ENCODE measurements at places on chromosomes 1 and 21.

DNA sequence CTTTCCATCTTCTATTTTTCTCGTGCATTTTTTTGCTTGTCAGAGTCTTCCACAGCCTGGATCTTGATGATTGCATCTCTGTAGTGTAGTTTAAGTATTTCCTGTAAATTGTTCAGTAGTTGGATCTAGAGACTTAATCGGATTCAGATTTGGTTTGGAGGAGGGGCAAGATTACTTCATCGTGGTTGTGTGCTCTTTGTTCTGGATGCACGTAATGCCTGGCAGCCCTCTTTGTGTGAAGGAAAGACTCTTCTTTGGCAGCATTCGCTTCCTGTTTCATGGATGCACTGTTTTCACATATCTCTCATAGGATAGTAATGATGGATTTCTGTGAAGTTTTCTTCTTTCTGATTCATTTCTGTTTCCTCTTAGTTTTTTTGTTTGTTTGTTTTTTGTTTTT lies 14.2 kb downstream of the SEMA4A start:
- H3K4me1 ChIP-seq = peaks cover 4% of the 10 kb centered on the region
- H3K4me3 ChIP-seq = no peak overlapping the region
- no peaks in the 10 kb centered on the region for H3K27me3 ChIP-seq
- H3K27ac ChIP-seq = no peak overlapping the region
- DNase-seq = no peak

DNA sequence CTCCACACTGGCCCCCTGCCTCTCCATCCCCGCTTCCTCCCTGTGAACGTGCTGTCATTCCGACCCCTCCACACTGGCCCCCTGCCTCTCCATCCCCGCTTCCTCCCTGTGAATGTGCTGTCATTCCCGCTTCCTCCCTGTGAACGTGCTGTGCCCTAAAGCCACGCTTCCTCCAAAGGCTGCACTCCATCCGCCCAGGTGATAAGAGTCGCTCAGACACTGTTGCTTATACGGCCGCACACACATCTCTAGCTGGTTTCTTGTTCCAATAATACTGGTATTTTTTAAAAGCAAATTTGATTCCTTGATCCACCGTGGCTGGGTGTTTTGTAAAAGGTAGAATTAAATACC lies 39.3 kb upstream of the TSPEAR start:
- 0 out of 2 replicates have a peak, but pooled peaks cover 5% of the 10 kb centered on the region for H3K36me3 ChIP-seq
- no peak overlapping the region for H3K27ac ChIP-seq
- peaks cover 8% of the 10 kb centered on the region for H3K4me1 ChIP-seq
- H3K27me3 ChIP-seq = peaks cover 36% of the 10 kb centered on the region

DNA sequence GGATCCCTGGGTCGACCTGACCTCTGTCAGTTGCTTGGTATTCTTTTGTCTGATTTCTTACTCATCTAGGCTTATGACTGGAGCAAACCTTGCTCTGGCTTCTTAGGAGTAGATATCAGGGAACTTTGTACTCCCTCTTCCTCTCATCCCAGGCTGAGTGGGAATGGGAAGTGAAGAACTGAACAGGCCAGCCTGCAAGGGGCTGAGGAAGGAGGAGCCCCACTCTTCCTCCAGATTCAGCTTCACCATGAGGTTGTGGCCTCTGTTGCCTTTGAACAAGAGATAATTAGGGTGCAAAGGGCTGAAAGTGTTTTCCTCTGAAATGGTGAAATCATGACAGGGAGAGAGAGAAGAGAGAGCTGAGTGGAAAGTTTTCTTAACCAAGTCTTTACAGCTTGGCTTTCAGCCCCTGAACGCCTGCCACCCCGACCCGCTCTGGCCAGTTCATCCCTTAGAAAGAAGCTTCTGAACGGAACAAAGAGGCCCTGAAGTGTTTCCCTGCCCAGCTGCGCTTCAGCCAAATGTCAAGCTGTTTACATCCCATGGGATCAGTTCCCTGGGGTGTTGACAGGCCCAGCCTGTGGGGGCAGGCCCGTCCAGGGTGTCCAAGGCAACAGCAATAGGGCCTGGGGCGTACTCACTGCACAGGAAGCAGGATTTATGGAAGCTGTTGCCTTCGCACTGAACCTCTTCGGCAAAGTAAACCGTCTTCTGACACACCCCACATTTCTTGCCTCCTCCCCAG lies 11.2 kb downstream of the CSRP1 start:
- H3K27me3 ChIP-seq = peaks cover 20% of the 10 kb centered on the region
- peaks cover 91% of the 10 kb centered on the region for H3K4me1 ChIP-seq
- peaks cover 88% of the 10 kb centered on the region for H3K36me3 ChIP-seq
- peak; percentile 44 for DNase-seq

DNA sequence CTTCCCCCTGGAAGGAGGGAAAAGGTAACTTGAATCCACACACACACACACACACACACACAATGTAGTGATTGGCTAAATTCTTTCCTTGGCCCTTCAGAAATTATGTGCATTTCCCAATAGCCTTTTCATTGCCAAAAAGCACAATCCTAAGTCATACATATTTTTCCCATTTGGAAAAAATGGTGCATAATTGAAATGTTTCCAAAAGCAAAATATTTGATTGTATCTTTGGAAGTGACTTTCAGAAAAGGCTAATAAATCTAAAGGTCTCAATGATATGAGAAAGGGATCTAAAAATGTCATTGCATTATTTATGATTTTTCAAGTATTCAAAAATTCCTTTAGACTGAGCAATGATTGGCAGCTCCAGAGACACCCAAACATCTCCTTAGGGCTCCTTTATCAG lies 43.5 kb upstream of the NEK7 start:
- DNase-seq = peak; percentile 80
- no peaks in the 10 kb centered on the region for H3K36me3 ChIP-seq
- no peaks in the 10 kb centered on the region for H3K27me3 ChIP-seq
- H3K4me1 ChIP-seq = peaks cover 40% of the 10 kb centered on the region
- H3K4me3 ChIP-seq = no peak overlapping the region

GRCh38 chr1:237386362-237387143 lies 344.6 kb downstream of the RYR2 start:
- no peak overlapping the region for H3K4me3 ChIP-seq
- peak; percentile 5 for DNase-seq
- no peaks in the 10 kb centered on the region for H3K27me3 ChIP-seq

All from HFFc6 (cell line).